Stimulated activated CD4-positive, alpha-beta T cell treated with anti-CD3 and anti-CD28 coated beads, Interleukin-1b, Interleukin-23, amount 100 ng/mL, for 48 hours (primary cell): ENCODE measurements at places on chromosomes 2 and 18.

DNA sequence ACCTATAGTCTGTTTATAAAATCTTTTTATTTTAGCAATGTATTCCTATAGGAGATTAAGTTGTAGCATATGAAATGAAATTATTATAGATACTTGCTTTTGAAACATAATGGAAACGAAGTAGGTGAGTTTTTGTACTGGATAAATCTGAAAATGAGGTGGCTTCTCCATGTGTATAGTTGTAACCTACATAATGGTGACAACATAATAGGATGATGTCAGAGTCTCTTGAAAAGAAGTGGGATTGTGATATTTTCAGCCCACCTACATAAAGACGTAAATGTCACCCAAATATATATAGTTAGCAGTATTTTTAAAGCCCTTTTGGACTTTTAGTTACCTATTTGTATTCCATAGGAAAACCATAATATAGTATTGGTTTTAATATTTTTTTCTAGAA is 34.8 kb downstream of the FAM171B start:
- no peak for DNase-seq

DNA sequence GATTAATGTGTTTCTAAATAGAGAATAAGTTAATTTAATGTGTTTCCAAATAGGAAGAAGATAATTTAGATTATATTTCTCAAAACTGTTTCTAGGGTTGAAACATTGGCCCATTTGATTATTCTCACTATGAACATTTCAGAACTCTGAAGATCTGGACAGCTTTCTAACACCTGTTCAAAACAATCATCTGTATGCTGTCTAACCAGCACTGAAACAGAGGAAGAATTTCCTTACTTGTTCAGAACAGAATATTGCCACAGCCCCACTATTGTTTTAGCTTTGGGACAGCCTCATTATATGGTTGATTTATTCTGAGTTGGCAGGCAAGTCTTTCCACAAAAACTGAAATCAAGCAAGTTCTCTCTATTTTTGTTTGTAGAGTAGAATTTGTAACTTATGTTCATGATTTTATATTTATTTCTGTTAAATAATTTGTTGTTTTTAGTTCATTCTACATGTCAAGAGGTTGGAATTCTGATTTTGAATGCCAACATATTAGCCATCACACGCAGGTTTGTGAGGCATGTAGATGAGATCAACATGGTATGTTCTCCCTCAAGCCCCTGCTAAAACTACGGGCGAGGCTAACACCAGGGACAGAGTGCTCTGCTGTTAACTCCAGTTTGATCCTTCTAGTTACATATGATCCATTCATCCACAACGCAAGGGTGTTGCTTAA is 11.2 kb downstream of the IL18RAP start:
- no peak for DNase-seq

DNA sequence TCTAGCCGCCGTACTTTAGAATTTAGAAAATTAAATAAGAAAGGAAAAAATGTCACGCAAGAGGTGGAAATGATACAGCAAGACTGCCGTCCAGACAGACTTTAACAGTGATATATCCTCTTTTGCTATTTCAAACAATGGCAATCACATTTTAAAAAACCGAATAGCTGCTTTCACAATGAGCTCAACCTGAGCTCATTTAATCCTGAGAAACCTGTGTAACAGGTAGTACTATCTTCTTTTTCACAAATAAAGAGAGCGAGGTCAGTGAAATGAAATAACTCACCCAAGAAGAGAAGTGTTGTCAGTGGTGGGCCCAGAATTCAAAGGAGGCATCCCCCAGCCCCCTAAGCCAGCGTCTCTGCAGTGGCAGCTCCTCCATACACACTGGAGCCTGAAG is 60.7 kb upstream of the DAPL1 start:
- DNase-seq, result no peak

DNA sequence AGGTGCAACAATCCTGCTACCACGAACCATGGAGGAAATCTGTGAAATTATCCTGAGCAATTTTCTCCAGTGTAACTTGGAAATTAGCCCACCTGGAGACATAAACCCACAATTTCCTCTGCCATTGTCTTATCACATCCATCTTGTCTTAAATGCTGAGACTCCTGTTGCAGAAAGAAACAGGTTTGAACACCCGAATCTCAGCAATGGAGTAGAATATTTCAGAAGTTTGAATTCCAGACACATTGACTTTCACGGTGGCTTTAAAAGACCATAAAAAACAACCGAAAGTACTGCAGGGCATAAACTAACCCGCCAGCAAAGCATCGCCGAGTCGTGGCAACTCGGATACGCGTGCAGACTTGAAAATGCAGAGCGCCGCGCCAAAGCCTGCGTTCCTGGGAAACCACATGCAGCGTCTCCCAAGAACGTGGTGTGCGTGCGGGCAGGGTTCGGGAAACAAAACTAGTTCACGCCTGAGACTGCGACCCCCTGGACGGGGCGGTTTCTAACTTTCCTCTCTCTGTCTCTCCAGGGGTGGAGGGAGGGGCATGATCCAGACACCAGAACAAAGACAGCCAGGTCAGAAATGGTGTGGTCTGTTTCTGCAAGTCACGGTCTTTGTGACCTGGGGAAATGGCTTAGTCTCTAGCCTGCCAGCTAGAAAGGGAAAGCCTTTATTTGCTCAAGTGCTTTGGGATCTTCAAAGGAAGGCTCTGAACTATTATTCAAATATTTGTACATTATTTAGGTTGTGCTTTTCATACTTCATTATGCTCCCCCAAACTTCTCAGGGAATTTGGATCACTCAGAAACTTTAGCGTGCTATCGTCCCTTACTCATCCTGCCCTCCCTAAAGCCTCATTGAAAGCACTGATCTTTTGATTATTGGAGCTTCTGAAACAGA is 26.9 kb upstream of the KCTD1 start:
- DNase-seq, result no peak

DNA sequence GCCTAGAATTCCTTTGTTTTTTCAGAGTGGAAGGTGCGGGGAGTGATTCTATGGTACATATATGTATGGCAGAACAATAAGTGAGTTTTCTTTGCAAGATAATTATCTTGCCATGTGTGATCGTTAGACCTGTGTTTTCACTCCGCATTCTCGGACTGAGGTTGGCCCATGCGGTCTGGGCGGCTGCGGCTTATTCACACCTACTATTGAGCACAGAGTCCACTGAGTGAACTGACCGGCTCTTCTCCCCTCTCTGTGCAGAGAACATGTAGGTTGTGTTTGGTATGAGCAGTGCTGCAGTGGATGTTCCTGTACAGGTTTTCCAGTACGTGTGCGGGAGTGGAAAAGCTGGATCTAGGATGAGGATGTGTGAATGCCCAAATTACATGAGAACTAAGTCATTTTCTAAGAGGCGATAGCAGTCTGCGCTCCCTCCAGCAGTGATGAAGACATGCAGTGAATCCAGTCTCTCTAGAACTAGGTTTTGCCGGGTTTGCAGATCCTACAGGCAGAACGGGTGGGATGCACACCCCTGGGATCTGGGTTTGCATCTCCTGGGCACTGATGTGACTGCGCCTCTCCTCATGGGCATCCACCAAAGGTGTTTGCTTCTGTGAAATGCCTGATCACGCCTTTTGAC is 27.1 kb downstream of the MTERF4 start:
- no peak for DNase-seq
